Left kidney (tissue), 8 donors: ENCODE measurements at places on chromosomes 7 and 10. TPM values are rescaled to one million over a fixed set of nuclear protein-coding genes. Genes with fewer than 3 reads are reported as not detected.

Gene VSTM2A
- 2.5 TPM for polyA plus RNA-seq

Gene SLC26A5
- polyA plus RNA-seq, result 0.75 TPM

Gene HMX2
- polyA plus RNA-seq, result 0.75 TPM

Gene PCDH15
- 11.9 TPM for polyA plus RNA-seq

Gene CAMK2B
- polyA plus RNA-seq, result 1.7 TPM

Gene TRPV6
- polyA plus RNA-seq, result 12.3 TPM

Gene SLC29A4
- 17.1 TPM for polyA plus RNA-seq

Gene TMEM178B
- 0.52 TPM for polyA plus RNA-seq

Gene CYP2W1
- 2.1 TPM for polyA plus RNA-seq

Gene NPC1L1
- 2.3 TPM for polyA plus RNA-seq

Gene PIK3CG
- 2.7 TPM for polyA plus RNA-seq

Gene SEC24C
- polyA plus RNA-seq, result 70.2 TPM

Gene GTPBP10
- 35.1 TPM for polyA plus RNA-seq

Gene CC2D2B
- polyA plus RNA-seq, result 3.3 TPM

Gene MMD2
- polyA plus RNA-seq, result not detected

Gene GTPBP4
- 72.2 TPM for polyA plus RNA-seq

Gene GAD2
- 2.9 TPM for polyA plus RNA-seq

Gene FBXO24
- polyA plus RNA-seq, result 2.6 TPM
